ENCODE measurements at places on chromosomes 6 and 20.

GRCh38 chr6:1608222-1609040 is 1.3 kb upstream of the FOXC1 start:
- DNase-seq, result no peak

DNA sequence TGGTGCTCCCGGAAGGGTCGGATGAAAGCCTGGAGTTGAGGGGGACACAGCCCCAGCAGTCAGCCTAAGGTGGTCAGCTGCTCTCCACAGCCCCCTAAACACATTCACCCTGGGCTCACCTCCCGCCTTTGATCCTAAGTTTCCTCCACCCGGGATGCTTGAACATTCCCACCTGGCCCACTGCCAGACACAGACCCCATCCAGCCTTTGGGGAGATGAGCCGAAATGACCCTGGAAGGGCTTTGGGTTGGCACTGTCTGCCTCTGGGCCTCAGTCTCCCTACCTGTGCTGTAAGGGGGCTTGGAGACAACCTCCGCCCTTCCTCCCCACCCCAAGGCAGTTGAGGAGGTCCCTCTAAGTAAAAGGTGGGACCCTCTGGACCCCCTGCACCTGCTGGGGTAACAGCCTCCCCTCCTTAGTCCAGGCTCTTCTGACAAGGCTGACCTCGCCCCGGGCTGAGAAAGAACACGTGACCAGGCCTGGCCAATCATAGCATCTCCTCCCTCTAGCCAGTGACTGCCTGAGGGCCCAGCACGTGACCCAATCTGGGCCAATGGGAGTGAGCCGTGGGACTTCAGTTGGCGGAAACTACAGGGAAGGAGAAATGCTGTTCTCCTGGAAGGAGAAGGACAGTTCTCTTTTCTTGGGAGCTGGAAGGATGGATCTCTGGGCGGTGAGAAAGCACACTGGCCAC is 16.9 kb upstream of the UBE2V1 start:
- DNase-seq, result no peak

DNA sequence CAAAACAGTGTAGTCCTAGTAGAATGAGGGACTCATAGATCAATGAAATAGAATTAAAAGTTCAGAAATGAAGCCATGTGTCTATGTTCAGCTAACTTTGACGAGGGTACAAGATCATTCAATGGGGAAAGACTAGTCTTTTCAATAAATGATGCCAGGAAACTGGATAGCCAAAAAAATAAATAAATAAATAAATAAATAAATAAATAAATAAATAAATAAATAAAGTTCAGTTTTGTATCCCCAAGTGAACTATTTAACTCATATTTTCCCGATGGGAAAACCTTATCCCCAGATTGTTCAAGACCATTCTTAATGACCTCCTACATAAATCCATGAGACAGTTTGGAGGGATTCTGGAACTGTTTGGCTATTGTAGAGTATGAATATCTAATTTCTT is 277.1 kb upstream of the EYS start:
- no peak for DNase-seq

GRCh38 chr6:49001856-49002541 is 461.1 kb downstream of the MMUT start:
- peak; percentile 44 for DNase-seq
